Lung (tissue), 17 donors: ENCODE measurements at places on chromosomes 1 and 21.
A peak's percentile ranks its signal among the peaks of the same experiment; 100 is the strongest.

DNA sequence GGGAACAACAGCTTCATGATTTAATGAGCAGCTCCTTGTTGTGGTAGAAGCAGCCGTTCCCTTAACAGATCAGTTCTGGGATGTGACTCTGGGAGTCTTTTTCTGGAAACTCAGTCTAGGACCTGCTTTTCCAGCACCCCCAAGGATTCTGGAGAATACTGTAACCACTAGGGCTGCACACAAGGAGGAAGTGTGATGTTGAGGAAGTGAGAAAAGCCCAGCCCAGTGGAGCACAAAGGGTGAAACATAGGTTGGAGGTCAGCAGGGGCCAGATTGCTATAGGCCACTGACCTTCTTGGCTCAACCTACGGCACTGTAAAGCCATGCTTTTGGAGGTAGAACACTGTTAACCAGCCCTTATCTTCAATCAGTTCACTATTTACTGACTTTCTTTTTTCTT is 10.1 kb upstream of the PLA2G5 start:
- DNase-seq, result no peak

DNA sequence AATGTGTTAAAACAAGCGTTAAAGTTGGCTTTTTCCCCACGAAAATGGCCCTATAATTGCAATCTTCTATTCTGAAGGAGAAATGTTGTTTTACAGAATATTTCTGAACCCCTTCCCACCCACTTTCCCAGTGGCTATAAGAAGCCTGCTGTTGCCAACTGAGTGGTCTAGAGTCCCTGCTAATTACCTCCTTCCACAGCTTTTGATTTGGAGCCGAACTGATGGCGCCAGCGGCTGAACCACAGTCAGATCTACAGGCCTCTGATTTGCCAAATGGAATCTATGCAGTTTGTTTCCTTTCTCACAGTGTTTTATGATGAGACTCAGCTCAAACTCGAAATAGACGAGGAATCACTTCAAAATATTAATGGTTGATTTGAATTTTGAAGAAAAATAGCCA is 76.0 kb upstream of the C1orf105 start:
- no peak for DNase-seq

GRCh38 chr1:234658138-234658537 is 48.2 kb upstream of the IRF2BP2 start:
- DNase-seq, result no peak

- no peak for DNase-seq
Measured at GRCh38 chr1:70008660-70009059, 196.7 kb downstream of the LRRC40 start.

- no peak for DNase-seq
Measured at GRCh38 chr1:66383168-66383567, 150.8 kb upstream of the SGIP1 start.

DNA sequence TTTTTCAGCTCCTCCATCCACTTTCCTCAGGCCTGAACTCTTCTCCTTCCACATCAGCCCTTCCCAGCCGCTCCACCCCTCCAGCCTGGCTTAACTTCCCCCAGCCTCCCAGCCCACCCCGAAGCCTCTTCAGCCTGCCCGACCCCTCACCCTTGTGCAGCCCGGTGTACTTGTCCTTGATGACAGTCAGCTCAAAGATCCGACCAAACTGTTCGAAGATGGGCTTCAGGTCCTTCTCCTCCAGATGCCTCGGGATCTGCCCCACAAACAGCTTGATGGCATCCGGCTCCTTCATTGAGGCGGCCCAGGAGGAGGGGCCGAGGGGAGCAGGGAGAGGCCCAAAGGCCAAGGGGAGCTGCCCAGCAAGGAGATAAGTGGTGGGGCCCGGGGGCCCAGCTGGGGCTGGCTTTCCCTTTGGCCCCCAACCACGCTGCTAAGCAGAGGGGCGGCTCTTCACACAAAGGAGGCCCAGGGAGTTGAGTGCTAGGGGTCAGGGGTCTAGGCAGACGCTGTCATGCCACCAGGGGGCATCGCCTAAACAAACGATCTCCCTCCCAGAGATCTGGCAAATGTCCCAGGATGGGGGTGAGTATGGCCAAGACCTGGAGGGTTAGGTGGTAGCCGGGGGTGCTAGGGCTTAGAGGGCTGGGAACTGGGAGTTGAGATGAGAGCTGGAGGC is 738 bp downstream of the CELF3 start:
- peak; percentile 35 for DNase-seq

DNA sequence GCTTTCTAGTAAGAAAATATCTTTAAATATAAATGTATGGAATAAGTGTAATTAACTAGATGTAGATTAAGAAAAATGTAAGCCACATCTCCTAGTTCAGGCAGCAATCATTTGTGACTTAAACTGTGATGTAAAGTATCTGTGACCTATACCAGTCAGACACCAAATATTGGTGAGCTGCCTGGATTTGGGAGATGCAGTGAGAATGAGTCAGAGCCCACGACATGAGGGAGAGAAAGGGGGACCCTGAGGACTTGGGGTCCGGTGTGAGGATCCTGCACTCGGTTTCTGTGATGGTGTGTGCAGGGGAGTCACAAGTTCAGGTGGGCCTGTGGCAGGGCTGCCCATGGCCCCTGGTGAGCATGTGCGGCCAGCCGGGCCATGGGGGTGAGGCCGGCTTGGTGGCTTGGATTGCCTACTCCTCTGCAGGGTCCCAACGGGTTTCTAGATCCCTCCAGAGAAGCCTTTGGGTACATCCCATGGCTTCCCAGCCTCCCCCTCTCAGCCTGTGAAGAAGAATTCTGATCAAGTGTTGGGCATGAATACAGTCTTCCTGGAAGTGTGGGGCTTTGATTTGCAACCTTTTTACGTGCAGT is 19.0 kb upstream of the ABCG1 start:
- no peak for DNase-seq

DNA sequence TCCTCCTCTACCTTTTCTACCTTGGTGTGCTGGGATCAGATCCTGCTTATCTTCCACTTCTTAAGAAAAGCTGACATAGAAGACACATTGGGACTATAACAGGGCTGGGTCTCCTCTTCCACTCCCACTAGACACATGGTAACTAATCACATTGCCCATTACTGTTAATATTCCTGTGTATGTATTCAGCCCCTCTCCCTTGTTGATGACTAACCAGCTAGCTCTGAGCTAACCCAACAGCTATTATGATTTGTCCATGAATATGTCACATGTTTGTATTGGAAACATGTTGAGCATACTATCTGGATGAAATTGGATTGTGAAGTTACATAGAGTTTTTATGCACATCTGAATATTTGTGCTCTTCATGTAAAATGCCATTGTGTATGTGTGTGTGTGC is 52.9 kb downstream of the MPZL1 start:
- no peak for DNase-seq
